ENCODE measurements at places on chromosomes 12 and 14.

GRCh38 chr12:6396031-6396430 is 12.1 kb downstream of the LTBR start:
- DNase-seq = no peak

DNA sequence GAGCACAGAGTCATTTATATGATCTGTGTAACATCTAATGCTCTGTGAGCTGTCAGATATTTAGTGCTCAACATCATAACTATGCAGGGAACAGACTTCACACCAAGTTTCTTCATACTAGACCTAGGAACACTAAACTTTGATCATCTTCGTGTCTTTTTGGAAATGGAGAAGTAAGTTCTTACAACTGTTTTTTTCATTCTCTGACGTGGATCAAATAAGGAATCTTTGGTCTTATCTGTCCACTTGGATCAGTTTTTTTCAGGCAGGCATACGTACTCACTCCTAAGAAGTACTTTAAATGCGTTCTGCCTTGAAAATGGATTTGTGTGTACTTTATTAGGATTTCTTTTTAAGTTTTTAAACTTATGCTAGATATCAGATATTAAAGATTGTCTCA is 191.0 kb downstream of the FBXL14 start:
- DNase-seq = no peak

- DNase-seq = no peak
Observed at GRCh38 chr14:63267171-63267570, 51.6 kb downstream of the GPHB5 start.

DNA sequence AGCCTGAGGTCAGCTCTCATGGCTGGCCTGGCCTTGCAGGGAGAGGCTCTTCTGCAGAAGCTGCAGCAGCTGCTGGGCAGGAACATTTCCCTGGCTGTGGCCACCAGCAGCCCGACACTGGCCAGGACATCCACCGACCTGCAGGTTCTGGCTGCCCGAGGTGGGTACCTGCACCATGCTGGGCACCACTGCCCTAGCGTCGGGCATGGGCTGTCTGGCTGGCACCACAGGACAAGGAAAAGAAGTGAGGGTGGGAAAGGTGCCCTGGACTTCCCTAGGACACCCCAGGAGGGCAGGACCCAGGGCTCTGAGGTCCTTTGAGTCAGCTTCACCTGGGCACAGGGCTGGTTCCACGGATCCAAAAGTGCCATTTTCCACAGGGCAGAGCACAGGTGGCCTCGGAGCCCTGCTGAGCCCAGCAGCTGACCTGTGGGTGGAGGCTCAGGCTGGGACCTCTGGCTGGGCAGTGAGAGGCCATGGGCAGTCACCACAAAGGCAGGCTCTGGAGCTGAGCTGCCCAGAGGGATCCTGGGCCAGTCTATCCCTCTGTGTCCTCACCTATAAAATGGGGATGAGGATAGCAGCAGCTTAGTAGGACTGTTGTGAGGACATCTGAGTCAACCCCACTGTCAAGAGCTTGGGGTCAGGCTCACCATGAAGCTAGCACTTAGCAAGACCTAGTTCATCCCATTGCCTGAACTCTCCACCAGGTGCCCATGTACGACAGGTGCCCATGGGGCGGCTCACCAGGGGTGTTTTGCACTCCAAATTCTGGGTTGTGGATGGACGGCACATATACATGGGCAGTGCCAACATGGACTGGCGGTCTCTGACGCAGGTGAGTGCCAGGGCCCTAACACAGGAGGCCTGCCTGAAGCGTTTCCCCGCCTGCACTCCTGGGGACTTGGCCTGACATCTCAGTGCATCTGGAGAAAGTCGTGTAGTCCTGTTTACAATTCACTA is 4.9 kb downstream of the PLD4 start:
- no peak for DNase-seq
